ENCODE measurements at places on chromosomes 4 and X.

DNA sequence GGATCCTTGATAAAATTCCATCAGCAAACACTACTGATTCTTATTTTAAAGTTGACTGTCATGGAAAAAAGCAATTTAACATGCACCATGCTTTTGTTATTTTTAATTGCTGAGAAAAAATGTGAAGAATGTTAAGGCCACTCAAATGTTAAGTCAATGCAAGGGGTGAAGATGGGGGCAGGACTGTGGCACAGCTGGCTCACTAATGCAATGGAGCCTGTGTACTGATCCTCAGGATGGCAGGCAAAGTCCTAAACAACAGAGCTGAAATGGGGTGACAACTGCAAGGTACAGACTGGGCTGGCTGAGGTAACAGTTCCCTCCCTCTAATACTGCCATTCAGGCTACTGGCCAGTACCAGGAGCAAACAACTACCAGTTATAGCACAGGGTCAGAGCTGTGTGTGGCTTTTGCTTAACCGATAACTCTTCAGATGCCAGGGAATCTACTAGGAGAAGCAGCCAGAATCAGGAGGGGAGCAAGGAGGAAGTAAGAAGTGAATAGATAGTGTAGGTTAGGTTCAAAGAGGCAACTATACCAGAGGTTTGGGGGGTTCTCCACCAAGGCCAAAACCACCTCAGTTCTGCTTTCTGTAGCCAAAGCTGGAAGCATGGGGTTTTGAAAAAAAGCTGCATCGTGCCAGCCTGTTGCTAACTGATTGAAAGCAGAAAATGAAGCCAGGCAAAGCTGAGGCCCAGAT is 372.6 kb downstream of the OPHN1 start:
- DNase-seq, result no peak

- no peak for DNase-seq
Measured at GRCh38 chr4:171588051-171588545, 225.1 kb upstream of the GALNTL6 start.

DNA sequence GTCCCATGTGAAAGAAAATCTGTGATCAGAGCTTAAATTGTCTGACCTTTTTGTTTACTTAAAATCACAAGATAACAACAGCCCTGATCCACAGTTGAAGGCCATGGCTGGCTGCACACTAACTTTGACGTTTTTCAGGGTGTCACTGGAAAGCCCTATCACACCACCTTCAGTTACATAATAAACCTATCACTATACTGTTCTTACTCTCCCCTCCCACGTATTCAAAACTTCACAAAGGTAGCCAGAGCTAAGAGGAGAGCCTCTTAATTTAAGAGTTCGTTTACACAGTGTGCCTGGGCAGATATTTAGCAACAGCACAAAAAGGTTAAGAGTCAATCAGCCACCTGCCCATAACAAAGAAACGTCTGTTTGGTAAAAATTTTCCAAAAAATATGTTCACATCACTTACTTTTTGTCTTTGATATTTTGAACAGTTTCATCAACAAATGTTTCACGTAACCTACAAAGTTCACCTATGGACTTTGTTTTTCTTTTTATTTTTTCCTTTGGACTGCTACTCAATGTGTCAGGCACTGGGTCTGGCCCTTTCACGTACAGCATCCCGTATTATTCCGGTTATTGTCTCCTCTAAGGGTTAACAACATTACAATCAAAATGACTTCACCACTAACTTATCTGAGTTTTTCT is 25.0 kb downstream of the RFC1 start:
- DNase-seq, result no peak

- no peak for DNase-seq
Measured at GRCh38 chrX:108105473-108105872, 13.9 kb downstream of the ATG4A start.

DNA sequence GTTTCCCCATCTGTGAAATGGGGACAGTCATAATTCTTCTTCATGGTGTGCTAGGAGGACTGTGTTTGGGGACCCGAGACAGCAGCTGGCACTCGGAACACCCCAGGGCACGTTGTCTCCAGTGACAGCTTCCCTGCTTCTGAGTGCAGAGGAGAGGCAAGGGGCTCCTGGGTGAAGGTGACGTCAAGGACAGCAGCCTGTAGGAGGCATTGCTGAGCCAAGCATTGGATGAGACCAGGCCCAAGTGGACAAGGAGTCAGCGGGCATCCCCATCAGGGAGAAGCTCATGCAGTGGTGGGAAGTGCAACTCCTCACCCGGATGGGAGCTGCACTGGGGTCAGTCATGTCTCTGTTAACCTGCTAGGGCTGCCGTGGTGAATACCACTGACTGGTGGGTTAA is 46.1 kb downstream of the EVC start:
- DNase-seq, result no peak

GRCh38 chr4:8909548-8909947 is 37.9 kb upstream of the HMX1 start:
- no peak for DNase-seq

GRCh38 chr4:80535551-80535950 is 200.0 kb downstream of the CFAP299 start:
- peak; percentile 13 for DNase-seq

DNA sequence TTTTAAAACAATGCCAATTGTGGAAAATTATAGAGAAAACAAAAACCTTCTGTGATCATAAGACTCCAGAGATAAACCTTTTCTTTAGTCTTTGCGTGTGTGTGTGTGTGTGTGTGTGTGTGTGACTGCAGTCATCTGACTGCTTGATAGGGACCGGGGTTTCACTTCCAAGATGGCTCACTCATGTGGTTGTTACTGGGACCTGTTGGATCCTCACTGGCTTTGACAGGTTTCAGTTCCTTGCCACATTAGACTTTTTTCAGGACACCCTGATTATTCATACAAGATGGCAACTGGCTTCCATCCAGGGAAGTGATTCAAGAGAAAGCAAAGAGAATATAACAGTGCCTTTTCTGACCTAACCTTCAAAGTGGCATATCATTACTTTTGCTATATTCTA is 21.9 kb upstream of the MAD2L1 start:
- no peak for DNase-seq

DNA sequence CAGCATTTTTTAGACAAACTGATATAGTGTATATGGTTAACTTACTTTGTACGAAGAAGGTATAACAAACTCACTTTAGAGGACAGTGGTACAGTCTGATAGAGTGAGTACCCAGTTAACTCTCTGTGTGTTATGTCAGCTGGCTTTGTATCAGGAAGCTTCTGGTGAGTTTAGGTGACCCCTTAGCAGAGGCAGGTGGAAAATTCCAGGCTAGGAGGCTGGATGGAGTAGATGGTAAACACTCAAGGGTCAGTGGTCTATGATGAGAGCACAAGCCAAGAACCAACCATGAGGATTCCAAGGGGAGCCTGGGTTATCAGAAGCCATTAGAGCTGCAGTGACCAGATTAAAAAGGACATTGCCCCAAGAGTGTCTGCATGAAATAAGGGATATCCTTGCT is 227.3 kb upstream of the CENPE start:
- DNase-seq, result no peak

- no peak for DNase-seq
Measured at GRCh38 chrX:112746812-112747595, 67.3 kb upstream of the LHFPL1 start.

GRCh38 chrX:118432799-118433198 is 62.8 kb upstream of the DOCK11 start:
- no peak for DNase-seq

- no peak for DNase-seq
Measured at GRCh38 chrX:24133312-24133711, 16.2 kb upstream of the ZFX start.

GRCh38 chrX:111568354-111568753 is 56.9 kb downstream of the SERTM2 start:
- DNase-seq, result no peak

DNA sequence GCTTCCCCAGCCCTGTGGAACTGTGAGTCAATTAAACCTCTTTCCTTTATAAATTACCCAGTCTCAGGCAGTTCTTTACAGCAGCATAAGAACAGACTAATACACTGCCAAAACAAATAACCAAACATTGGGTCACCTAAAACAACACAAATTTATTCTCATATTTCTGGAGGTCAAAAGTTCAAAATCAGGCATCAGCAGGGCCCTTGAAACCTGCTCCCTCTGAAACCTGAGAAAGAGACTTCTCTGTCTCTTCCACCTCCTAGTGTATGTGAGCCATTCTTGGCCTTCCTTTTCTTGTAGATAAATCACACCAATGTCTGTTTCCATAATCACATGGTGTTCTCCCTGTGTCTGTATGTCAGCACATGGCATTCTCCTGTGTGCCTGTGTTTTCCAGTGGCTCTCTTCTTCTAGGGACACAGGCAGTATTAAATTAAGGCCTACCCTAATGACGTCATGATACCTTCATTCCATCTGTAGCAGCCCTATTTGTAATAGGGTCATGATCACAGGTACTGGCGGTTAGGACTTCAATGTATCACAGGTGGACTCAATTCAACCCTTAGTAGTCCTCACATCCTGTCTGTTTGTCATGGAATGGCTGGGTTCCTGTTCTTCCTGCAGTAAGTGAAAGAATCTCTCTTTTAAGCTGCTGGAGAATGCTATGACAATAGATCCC is 147.3 kb upstream of the CLNK start:
- no peak for DNase-seq
